Esophagus squamous epithelium (tissue), 5 donors: ENCODE measurements at places on chromosomes 16 and 17.

DNA sequence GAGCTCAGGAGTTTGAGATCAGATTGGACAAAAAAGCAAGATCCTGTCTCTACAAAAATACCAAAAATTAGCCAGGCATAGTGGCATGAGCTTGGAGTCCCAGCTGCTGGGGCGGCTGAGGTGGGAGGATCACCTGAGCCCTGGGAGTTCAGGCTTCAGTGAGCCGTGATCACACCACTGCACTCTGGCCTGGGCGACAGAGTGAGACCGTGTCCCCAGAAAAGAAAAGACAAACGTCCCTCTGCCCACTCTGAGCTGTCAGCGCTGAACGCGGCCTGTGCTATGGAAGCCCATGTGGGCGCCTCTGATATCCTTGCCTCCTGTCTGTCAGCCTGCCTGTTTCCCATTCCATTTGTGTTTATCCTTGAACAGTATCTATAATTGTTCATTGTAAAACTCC is 50.7 kb downstream of the FOXK2 start:
- H3K27me3 ChIP-seq = no peaks in the 10 kb centered on the region
- peaks cover 27% of the 10 kb centered on the region for H3K36me3 ChIP-seq
- H3K4me1 ChIP-seq = no peaks in the 10 kb centered on the region
- no peak overlapping the region for H3K27ac ChIP-seq
- no peak for DNase-seq
- no peak overlapping the region for H3K4me3 ChIP-seq

DNA sequence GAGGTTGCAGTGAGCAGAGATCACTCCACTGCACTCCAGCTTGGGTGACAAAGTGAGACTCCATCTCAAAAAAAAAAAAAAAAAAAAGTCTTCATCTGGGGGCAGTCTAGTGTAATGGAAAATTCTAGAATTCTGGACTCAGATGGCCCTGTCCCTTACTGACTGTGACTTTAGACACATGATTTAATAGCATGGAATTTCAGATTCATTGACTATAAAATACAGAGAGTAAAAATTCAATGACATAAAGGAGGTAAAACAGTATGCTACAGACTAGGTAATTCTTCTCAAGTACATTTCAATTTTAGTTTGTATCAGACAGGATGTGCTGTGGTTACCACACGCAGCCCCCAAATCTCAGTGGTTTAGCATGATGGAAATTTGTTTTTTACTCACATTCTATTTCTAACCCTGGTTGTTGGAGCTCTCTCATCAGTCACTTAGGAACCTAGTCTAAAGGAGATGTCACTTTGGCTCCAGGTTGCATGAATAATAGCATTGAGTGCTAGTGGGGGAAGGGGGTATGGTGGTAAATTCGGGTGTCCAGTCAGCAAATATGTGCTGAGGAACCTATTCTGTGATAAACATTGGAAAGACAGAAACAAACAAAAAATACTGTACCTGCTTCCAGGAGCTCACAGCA is 444.0 kb downstream of the XYLT1 start:
- no peak overlapping the region for H3K4me3 ChIP-seq
- H3K36me3 ChIP-seq = no peaks in the 10 kb centered on the region
- DNase-seq = no peak
- H3K27me3 ChIP-seq = no peaks in the 10 kb centered on the region
- H3K4me1 ChIP-seq = peaks cover 9% of the 10 kb centered on the region

DNA sequence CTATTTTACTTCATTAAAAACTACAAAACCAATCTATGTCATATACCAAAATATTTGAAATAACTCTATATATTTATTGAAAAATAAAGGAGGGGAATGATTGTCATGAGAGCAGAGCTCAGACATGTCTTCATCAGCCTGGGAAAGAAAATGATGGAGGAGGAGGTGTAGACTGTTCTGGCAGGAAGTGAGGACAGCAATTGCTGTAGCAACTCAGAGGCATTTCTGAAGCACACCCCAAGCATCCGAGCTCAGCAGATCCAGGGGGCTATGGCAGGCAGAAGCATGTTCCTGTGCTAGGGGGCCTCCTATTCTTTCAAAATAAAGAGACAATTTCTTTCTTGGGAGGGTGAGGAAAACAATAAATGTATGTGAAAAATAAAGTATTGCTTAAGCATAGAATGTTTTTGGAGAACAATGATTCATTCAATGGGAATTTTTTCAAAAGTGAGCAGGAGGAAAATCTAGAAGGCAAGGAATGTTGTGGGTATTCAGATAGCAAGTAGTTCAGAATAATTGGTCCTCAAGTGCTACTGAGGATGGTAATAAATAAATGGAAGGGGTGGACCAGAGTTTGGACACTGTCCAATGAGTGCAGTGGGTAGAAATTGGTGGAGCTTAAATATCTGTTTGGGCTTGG is 383.4 kb downstream of the CDH11 start:
- H3K4me1 ChIP-seq = no peaks in the 10 kb centered on the region
- DNase-seq = no peak
- H3K27ac ChIP-seq = no peak overlapping the region
- H3K36me3 ChIP-seq = no peaks in the 10 kb centered on the region
- no peak overlapping the region for H3K4me3 ChIP-seq

DNA sequence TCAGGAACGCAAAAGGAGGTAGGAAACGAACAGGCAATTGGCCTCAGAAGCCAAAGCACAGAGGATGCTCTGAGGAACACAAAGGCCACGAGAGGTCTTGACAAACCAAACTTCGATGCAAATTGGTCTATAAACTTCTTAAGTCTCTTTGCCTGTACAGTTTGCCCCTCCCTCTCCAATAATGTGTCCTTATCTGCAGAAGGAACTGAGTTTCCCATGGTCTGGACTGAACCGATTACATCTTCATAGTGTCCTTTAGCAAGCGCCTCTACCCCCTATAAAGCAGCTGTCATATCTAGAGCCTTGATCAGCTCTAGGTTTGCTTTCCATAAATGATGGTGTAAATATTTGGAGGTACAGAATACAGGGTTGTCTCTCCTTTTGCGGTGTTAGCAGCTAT is 3.1 kb upstream of the CDRT4 start:
- H3K27me3 ChIP-seq = no peaks in the 10 kb centered on the region
- H3K4me3 ChIP-seq = no peak overlapping the region
- no peak overlapping the region for H3K27ac ChIP-seq

GRCh38 chr17:27310565-27311110 is 16.7 kb downstream of the WSB1 start:
- no peak for DNase-seq
- no peaks in the 10 kb centered on the region for H3K4me1 ChIP-seq
- no peaks in the 10 kb centered on the region for H3K27me3 ChIP-seq
- H3K27ac ChIP-seq = no peak overlapping the region
- H3K4me3 ChIP-seq = no peak overlapping the region
